CD4-positive, alpha-beta memory T cell (primary cell): ENCODE measurements at places on chromosomes 12 and 14.

- no peak for DNase-seq
These were observed 88.5 kb downstream of the GPHN start for GRCh38 chr14:66596241-66596985.

DNA sequence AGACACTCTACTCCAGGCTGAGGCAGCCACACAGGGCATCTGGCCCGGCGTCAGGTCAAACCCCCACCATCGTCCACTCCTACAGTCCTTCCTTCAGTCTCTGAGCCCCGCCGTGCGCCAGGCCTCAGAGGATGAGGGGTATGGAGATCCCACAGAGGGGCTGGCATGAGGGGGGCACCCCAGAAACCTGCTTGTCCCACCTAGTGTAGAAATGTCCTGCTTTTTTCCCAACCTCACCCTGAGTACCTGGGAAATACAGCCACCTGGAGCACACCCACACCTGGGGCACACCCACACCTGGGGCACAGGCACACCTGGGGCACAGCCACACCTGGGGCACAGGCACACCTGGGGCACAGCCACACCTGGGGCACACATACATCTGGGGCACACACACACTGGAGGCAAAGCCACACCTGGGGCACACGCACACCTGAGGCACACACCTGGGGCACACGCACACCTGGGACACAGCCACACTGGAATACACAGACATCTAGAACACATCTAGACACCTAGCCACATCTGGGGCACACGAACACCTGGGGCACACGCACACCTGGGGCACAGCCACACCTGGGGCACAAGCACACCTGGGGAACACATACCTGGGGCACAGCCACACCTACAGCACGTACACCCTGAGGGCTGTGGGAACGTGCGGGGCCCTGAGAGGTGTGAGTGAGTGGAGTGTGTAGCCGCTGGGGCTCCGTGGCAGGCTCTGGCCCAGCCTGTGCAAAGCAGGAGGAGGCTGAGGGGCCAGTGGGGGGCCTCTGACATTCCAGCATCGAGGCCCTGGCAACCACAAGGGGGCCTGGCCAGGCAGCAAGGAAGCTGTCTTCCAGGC lies 18.4 kb downstream of the AKT1 start:
- DNase-seq, result no peak

GRCh38 chr12:131057211-131057721 lies 103.6 kb downstream of the ADGRD1 start:
- no peak for DNase-seq

GRCh38 chr12:18079541-18080246 lies 10.3 kb downstream of the RERGL start:
- DNase-seq, result no peak

DNA sequence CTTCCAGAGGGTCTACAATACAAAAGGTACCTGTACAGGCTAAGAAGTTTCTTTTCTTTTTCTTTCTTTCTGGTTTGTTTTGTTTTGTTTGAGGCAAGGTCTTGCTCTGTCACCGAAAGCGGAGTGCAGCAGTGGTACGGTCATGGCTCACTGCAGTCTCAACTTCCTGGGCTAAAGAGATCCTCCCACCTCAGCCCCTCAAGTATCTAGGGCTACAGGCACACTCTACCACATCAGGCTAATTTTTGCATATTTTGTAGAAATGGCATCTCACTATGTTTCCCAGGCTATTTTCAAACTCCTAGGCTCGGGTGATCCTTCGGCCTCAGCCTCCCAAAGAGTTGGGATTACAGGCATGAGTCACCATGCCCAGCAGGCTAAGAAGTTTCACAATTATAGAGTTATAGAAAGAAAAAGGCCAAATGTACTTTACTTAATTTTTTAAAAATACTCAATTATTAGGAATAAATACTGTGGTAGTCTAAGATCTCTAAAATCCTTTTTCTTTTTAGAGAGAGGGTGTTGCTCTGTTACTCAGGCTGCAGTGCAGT lies 3.0 kb upstream of the PIGH start:
- DNase-seq, result no peak
